ENCODE measurements at places on chromosomes 2 and 18. TPM values are rescaled to one million over a fixed set of nuclear protein-coding genes. Genes with fewer than 3 reads are reported as not detected.

Gene CNOT11
- total RNA-seq, result 67.7 TPM

Gene COL5A2
- 1.1 TPM for total RNA-seq

Gene ABCB11
- 2.1 TPM for total RNA-seq

Gene EHBP1
- 82.9 TPM for total RNA-seq

Gene CKAP2L
- 42.5 TPM for total RNA-seq

GRCh38 chr18:79814373-79814772 lies 16.6 kb downstream of the KCNG2 start:
- H3K4me3 ChIP-seq, result no peak overlapping the region
- H3K27ac ChIP-seq, result no peak overlapping the region
- peaks cover 2% of the 10 kb centered on the region for H3K27me3 ChIP-seq
- no peak for DNase-seq
- no peaks in the 10 kb centered on the region for H3K4me1 ChIP-seq
- H3K36me3 ChIP-seq, result no peaks in the 10 kb centered on the region

All from Calu3 (cell line).